ENCODE measurements at places on chromosomes 3 and 15.
A peak's percentile ranks its signal among the peaks of the same experiment; 100 is the strongest.

DNA sequence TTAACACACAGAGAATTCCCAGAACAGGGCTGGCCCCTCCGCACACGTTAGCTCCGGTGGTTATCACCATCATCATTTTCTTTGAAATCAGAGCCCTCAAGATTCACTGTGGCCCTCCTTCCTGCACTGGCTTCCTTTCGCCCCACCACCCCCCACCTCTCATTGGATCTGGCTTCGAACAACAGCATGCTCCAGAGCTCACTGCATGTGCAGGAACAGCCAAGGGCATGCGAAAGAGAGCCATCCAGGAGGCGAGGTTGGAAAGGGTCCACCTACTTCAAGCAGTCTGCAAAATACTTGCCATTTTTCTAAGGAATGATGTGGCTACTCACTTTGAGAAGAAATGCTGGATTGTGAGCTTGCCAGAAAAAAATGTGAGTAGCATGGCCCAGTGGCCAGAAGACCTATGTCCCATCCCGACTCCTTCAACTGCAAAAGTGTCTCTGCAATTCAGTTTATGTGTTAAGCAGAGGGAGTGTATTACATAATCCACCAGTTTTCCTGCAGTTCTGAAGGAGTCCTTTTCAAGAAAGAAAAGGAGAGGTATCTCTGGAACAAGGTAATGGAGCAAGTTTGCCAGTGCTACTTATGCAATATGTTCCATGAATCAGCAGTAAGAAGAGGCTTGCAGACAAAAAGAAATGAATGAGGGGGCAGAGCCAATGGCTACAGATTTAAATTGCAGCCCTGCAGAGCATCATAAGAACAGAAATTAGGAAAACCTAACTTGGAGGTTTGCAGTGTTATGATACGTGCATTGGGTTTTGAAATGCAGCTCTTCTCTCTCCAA is 92.8 kb downstream of the OCA2 start:
- DNase-seq: no peak

DNA sequence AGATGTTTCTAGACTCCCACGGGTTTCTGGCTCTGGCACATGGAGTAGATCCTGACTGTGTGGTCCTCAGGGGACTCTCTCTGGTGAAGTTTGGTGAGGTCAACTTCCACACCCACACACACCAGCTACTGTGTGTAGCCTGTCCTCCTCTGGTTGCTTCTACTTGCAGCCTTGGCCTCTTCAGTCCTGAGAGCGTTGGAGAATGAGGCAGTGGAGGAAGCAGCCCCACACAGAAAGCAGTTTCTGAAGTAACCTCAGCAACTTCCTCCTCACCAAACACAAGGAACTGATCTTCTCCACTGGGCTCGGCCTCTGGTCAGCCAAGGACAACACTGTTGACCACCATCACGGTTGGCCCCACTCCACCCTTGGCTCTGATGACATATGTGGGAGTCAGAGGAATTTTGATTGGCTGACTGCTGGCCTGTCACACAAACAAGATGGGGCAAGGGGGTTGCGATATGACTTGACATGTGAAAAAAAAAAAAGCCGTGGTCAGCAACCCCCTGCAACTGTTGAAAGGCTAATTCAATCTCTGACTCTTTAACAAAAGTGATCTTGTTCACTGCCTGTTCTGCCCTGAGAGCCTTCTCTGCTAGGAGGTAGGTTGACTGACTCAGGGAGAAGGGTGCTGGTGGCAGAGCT is 19.6 kb downstream of the CD86 start:
- DNase-seq: no peak

- no peak for DNase-seq
Observed at GRCh38 chr3:25652921-25653320, 11.8 kb downstream of the TOP2B start.

DNA sequence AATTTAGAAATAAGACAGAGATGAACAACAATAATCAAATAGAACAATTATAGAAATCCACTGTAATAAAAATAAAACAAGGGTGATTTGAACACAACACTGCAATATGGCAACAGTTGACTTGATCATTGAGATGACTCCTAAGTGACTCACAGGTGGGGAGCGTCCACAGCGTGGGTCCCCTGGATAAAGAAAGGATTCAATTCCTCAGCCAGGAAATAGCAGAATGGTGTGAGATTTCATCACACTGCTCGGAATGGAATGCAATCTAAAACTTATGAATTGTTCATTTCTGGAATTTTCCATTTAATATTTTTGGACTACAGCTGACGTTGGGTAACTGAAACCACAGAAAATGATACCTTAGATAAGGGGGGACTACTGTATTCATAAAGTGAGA is 82.0 kb downstream of the CNTN3 start:
- DNase-seq: no peak

DNA sequence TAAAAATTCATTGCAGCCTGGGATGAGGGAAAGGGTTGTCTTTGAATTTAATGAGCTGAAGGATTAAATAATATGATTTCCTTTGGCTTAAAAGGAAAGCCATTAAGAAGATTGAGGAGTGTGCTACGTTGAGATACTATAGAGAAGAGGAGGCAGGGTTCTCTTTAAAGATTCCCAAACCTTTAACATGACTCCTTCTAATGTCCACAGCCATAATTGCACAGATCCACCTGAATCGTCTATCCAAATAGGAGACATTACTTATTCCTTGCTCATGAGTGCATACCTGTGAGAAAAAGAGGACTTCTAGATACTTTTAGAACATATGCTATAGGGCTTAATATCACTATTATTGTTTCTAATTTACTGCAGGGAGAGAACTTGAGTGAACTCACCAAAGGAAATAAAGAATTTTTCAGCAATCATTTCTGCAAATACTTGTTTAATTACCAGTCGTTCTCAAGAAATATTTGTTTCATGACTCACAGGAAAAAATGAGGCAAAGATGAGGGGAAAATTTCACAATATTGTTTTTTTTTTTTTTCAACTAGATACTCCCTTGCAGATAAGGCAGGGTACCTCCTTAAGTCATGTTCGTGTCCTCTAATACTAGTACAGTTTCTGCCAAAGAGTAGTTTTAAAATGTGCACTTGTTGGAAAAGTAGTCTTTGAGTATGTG is 8.9 kb upstream of the SUCNR1 start:
- DNase-seq: no peak

- DNase-seq: no peak
Observed at GRCh38 chr15:75138016-75138999, 63.4 kb upstream of the C15orf39 start.

DNA sequence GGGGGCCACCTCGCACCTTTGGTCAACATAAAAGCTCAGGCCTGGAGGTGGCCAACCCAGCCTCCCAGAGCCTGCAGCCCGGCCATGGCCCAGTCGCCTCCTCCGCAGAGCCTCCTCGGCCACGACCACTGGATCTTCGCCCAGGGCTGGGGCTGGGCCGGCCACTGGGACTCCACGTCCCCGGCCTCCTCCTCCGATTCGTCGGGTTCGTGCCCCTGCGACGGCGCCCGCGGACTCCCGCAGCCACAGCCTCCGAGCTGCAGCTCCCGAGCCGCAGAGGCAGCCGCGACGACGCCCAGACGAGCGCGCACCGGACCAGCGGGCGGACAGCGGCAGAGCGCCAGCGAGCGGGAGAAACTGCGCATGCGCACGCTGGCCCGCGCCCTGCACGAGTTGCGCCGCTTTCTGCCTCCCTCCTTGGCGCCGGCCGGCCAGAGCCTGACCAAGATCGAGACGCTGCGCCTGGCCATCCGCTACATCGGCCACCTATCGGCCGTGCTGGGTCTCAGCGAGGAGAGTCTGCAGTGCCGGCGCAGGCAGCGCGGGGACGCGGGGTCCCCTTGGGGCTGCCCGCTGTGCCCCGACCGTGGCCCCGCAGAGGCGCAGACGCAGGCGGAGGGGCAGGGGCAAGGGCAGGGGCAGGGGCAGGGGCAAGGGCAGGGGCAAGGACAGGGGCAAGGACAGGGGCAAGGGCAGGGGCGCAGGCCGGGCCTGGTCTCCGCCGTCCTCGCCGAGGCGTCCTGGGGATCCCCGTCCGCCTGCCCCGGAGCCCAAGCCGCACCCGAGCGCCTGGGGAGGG is at the start of gene MESP2:
Gene MESP2 (plus strand): TSS at position 59 of the 799 bp plus-strand sequence. CDS start 26 bp downstream, at position 85.
- no peak for DNase-seq

DNA sequence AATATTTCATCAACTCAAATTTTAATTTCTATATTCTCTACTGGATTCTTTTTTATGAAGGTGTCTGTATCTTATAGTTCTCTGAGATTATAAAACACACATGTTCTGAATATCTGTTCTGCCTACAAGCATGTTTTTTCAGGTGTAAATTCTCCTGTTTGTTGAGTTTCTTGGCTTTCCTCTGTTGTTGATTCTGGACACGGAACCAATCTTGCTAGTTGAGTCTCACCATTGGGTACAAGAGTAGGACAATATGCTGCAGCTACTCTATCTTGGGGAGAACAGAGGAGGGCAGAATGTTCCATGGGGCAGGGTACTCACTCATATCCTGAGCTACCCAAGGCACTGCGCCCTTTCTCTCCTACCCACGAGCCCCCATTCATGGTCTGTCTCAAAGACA is 104.9 kb downstream of the GREM1 start:
- no peak for DNase-seq

- DNase-seq: no peak
Observed at GRCh38 chr3:27556887-27557286, 72.7 kb upstream of the SLC4A7 start.

- DNase-seq: peak; percentile 77
Observed at GRCh38 chr3:169813757-169814517, 1.2 kb upstream of the LRRC34 start.

- DNase-seq: no peak
Observed at GRCh38 chr15:57652481-57652880, 54.0 kb upstream of the POLR2M start.

- DNase-seq: no peak
Observed at GRCh38 chr3:138103466-138103865, 11.9 kb downstream of the DZIP1L start.

DNA sequence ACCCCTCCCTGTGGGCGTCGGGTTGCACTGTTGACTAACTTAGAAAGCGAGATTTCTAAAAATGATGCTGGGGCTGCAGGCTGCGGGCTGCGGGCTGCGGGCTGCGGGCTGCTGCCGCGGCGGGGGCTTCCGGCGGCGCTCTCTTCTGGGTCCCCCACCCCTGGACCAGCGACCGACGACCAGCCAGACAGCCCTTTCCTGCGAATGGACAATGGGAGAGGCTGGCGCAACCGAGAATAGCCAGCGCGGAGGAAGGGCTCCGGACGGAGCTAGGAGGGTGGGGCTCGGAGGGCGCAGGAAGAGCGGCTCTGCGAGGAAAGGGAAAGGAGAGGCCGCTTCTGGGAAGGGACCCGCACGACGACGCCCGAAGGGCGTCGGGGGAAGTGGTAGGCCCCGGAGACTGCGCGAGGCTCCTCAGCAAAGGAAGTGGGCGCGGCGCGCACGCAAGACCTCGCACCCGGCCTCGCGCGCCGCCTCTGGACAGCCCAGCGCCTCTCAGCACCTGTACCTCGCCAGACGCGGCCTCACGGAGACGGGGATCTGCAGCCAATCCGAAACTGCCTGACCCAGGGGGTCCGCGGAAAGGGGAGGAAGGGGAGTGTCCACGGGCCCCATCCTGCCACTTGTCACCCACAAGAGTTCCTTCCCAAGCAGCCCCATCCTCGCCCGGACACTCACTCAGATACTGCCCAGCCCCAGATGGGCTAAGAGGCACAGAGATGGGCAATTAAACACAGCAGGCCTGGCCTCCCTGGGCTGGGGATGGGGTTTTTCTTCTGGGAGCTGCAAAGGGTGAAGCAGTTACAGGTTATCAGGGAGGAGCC is 70.7 kb downstream of the SLC12A8 start:
- DNase-seq: peak; percentile 81

- DNase-seq: no peak
Observed at GRCh38 chr3:114092151-114093015, 35.8 kb downstream of the QTRT2 start.

GRCh38 chr15:52658955-52659354 is 20.2 kb downstream of the ATOSA start:
- peak; percentile 33 for DNase-seq

DNA sequence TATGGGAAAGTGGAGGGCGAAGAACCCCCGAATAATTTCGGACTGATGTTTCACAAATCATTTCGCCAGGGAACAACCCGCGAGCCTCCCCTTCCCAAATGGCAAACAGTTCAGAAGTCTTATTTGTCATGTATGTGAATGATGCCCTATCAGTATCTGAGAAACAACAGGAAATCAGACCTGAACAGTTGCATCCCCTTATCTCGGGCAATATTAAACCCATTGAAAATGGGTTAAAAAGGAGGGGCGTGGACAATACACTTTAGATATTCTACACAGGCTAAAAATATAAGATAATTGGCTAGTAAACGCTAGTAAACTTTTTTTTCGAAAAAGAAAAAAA is 1003.3 kb upstream of the NR2F2 start:
- no peak for DNase-seq

DNA sequence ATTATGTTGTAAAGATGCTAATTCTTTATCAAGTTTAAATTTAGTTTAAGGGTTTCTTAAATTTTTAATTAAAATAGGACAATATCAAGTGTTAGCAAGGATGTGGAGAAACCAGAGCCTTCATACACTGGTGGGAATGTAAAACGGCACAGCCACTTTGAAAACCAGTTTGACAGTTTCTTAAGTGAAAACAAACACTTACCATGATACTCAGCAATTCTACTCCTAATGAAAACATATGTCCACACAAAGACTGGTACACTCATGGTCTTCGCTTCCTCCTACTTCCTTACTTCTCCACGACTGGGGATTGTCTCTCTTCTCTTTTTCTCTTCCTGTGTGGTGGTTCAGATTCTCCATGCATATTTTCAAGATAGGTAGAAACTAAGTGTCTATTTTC is 9.2 kb downstream of the SKIC8 start:
- DNase-seq: no peak

- DNase-seq: no peak
Observed at GRCh38 chr15:94792196-94792595, 560.8 kb downstream of the MCTP2 start.

- DNase-seq: peak; percentile 77
Observed at GRCh38 chr3:39146611-39147591, 6.5 kb downstream of the CSRNP1 start.

GRCh38 chr3:158489181-158489580 is 81.8 kb upstream of the MLF1 start:
- DNase-seq: no peak

DNA sequence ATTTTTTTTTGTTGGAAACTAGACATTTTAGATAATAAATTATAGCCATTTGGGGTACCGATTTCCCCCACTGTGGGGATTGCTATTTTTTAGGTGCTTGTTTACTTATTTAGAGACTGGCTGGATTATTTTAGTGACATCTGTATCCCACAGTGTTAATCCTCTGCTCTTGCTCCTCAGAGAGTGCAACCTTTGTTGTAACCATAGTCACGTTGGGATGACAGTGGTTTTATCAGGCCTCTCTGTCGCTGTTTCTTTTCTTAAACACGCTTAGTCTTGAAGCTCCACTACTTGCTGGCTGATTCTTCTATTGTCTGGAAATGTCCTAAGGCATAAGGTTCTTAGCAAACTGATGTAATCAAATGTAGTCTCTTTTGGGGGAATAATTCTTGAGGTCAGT is 451.6 kb upstream of the SEMA6D start:
- no peak for DNase-seq

- DNase-seq: no peak
Observed at GRCh38 chr3:42184651-42185443, 81.1 kb downstream of the CCK start.

DNA sequence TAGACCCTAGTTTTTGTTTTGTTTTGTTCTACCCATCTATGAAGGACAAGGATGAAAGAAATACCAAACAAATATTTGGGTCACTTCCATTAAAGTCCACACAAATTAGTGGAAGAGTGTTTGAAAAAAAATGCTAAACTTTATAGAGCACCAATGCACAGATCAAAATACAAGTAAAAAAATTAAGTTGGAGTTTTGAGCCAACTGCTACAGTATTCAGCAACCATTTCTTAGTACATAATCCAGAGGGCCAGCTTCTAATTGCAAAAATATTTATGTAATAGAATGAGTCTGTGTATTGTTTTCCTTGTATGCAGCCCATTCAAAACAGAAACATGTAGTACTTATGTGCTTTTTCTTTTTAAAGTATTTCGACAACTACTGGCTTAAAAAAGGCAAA is 121.1 kb downstream of the CBLB start:
- no peak for DNase-seq

Data from CD8-positive, alpha-beta memory T cell (primary cell).